ENCODE measurements at places on chromosomes 7 and 10.

DNA sequence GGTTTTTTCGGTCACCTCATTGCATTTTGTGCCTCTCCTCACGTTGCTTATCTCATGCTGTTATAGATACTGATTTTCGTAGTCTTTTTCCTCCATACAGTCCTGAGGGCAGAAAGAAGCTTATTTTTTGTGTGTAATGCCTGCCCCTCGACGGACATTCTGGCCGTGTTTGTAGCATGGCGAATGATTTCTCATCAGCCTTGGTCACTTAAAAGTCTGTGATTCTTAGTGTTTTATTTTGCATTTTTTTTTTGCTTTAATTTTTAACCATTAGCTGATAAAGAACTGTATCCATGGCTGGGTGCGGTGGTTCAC, 469 bp upstream of the NOC3L start:
- no peak for DNase-seq

DNA sequence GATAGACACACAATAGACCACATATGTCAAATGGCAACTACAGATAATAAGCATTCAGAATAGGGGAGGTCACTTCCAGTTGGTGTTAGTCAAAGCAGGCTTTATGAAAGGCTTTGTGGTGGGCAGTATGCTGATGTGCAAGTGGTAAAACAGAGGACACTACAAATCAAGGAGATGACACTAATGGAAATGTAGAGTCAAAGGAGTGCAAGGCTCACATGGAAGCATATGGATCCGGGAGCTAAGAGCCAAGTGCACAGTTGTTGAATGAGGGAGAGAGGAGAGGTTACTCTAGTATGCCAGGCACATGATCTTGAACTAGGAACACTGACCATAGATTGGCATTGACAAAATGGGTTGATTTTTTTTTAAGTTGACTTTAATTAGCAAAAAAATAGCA, 62.7 kb downstream of the GRM3 start:
- DNase-seq: no peak

DNA sequence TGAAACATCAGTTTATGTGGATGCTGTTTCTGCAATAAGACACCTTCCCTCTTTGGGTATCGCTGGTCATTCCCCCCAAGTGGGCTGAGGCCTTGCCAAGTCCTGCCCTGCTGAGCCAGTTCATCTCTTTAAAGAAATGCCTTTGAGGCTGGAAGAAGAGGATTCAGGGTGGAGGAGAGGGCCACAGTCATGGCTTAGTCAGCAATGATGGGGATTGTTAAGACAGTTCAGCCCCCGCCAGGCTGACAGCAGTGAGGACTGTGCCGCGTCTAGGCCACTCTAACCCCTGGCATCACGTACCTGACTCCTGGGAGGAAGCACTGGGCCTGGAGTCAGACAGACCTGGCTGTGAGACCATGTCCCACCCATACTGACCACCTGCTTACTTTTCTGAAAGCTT, 48.3 kb downstream of the PNLIPRP2 start:
- DNase-seq: no peak

- DNase-seq: no peak
Measured at GRCh38 chr10:47028466-47028865, 117.2 kb downstream of the PTPN20 start.

DNA sequence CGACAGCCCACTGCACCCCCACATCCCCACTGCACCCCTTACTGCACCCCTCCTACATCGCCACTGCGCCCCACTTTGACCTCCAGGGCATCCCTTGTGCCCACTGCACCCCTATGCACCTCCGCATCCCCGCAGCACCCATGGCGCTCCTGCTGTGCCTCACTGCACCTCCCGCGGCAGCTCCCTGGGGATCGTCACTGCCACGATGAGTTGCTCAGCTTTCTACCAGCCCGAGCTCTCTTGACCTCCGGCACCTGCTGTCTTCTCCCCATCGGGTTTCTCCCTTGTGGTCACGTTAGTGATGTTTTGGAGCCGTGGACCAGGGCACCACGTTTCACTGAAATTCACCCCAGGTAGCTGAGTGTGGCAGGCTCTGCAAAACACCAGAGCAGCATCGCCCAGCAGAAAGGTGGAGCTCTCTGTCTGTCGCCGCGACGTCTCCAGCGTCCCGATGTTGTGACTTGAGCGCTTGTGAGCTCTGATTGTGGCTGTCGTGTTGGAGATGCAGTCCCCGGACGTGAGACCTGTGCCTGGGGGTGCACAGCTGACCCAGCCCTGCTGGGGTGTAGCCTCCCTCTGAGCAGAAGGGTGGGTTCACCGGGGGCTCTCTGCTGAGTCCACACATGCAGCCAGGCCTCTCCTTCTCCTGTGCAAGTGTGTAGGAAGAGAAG, 147.7 kb downstream of the DNAJB6 start:
- no peak for DNase-seq

DNA sequence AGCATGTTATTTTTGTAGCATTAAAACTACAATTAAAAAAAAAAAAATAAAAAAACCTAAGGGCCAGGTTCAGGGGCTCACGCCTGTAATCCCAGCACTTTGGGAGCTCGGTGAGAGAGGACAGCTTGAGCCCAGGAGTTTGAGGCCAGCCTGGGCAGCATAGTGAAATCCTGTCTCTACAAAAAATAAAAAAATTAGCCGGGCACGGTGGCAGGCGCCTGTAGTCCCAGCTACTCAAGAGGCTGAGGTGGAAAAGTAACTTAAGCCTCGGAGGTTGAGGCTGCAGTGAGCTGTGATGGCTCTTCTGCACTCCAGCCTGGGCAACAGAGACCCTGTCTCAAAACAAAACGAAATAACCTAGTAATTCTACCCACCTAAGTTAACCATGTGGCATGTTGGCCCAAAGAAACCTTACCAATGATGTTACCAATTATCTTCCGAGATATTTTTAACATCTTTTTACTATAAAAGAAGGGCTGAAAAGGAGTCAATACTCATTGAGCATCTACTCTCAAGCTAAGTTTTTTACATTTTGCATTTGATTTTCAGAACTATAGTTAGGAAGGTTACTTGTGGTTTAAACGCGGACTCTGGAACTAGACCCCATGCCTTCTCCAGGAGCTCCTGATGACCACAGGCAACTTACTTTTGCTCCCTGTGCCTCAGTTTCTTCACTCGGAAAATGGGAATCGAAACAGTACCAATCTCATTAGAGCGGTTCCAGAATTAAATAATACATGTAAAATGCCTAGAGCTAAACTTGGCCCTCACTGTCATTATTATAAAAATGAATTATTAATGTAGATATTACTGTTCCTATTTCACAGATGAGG, 1.4 kb downstream of the ITGB1 start:
- DNase-seq: no peak

DNA sequence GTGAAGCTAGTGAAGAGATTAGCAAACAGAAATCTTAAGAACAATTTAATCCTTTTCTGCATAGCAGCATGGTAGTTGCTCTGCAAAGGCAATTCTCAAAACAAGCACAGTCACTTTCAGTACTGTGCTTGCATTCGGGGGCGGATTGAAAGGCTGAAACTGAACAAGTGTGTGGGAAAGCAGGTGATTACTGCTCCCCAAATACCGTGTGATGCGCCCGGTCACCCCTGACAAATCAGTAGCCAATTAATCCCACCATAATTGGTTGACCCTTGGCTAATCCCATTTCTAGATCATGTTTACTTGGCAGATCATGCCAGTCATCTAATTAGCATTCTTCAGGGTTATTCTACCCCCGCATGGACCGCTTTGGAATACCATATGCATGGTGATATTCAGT, 76.5 kb upstream of the ADRB1 start:
- DNase-seq: no peak

DNA sequence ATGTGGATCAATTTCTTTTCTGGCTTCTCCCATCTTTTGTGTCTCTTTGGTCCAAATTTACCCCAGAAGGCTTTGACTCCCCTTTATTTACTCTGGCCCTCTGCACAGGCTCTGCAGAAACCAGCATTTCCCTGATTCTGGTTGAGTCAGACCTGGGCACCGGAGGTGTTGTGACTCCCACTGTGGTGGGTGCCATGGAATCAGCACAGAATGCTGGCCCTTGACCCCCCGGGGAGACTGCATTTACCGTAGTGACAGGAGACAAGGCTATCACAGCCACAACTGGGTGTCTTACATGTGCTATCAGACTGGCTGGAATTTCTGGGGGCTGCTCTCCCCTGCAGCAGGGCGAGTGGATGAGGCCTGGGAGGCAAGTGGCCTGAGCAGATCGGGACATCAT, 37.6 kb downstream of the PLXDC2 start:
- no peak for DNase-seq

DNA sequence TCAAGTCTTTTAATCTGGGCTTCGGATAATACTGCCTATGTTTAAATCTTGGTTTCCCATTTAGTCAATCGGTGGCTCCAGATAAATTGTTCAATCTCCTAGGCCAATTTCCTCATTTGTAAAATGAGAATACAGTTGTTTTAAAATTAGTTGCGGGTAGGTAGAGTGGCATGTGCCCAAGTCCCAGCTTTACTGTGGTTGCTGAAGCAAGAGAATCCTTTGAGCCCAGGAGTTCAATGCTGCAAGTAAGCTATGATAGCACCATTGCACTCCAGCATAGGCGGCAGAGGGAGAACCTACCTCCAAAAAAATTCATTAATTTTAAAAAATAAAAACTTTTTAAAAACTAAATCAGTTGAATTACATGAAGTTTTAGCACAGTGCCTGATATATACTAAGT, 7.3 kb downstream of the RNF216 start:
- DNase-seq: peak; percentile 58

GRCh38 chr10:129949891-129950291, 14.2 kb downstream of the EBF3 start:
- DNase-seq: peak; percentile 33

DNA sequence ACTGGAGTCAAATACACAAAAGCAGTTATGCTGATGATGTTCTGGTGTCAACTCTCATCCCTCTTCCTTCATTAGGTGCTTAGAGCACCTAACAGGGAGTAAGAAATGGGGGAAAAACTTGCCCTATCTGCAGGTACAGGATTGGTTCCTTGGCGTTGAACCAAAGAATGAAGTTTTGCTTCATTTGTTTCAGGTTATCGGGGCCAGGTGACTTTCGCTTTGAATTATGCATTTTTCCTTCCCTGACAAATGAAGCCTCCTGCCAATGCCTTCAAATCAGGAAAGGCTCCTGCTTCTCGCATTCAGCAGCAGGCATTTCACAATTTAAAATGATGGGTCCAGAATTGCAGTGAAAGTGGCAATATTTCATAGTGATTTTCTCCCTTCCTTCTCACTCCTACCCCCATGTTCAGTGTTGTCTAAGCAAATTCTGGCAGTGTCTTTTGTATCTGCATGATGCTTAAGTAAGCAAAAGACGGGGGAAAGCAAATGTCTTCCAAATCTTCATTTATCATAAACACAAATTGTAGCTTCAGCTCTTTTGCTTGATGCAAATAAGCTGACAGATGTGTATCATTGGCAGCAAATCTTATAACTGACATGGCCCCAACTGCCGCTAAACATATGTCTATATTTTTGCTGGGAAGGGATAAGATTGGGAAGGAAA, 29.4 kb downstream of the DNAJB9 start:
- DNase-seq: no peak

GRCh38 chr10:100037758-100038315, 28.1 kb upstream of the DNMBP start:
- no peak for DNase-seq

DNA sequence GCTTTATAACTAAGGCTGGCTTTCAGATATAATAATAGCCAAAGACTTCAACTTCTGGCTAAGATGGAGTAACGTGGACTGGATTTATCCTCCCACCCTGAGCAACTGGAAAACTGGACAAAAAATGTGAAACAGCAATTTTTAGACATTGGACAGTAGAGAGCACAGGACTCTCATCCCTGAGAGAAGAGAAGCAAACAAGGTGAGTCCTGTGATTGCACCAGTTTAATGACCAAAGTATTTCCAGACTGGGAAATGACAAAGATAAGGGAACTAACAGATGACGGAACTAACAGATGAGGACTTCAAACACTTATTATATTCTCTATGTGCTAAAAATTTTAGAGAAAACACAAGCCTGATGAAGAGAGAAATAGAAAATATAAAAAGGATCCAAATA, 175.7 kb upstream of the SLC25A13 start:
- no peak for DNase-seq

- DNase-seq: no peak
Measured at GRCh38 chr10:3167611-3168330, 4.8 kb downstream of the PITRM1 start.

- no peak for DNase-seq
Measured at GRCh38 chr7:46133751-46134150, 212.7 kb upstream of the IGFBP3 start.

DNA sequence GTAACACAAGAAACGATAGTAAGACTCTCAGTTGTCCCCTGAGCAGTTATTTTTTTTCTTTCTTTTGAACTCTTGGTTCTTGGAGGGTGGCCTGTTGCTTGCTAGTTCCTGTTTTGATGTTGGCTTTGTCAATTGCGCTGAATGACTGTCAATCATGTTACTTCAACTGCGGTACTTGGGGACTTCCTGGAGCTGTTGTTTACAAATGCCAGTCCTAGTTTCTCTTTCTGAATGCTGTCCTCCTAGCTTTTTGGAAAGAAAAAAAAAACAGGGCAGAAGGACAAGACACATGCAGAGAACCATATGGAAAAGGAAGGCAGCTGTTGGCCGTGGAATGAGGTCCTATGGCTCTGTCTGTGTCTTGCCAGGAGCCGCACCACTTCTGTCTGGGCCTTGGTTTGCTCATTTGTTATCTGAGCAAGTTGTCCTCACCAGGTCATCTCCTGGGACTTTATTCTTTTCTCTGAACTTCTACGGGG, 7.0 kb upstream of the PDCD4 start:
- no peak for DNase-seq

GRCh38 chr10:69101451-69102095, 13.7 kb downstream of the SRGN start:
- DNase-seq: peak; percentile 47

GRCh38 chr7:33751443-33751842, 153.9 kb upstream of the BMPER start:
- DNase-seq: no peak

- DNase-seq: no peak
Measured at GRCh38 chr10:11209830-11210181, 192.1 kb downstream of the CELF2 start.

DNA sequence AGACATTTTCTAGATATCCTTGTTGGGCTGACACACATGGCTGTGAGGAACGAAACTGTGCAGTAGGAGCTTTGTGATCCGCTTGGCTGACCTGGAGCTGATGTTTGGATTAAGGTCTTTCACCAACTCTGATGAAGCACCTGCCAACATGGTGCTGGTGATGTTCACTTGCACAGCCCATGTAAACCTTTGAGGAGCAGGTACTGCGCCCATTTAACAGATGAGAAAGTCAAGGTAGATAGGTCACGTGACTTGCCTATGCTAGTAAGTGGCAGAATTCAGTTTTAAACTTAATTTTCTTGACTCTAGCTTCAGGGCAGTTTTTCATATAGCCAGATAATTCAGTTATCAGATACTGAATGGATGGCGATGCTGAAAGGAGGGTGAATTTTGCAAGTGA, 351.9 kb downstream of the RPS24 start:
- DNase-seq: no peak

DNA sequence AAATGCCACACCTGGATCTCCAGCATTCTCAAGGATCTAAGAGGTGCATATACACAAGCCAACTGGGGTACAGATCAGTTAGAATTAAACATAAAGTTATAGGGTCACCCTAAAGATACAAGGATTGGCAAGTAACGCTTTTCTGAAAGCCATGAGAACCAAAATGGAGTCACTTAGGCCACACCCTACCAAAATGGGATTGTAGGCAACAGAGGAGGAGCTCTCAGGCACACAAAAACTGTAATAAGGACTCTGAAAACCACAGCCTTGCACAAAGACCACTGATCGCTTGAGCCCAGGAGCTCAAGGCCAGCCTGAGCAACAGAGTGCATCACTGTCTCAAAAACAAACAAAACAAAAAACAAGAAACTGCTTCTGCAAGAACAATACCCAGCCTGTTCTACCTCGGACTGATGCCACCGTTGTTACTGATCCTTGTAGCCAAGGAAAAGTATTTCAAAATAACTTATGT, 35.5 kb downstream of the SVOPL start:
- DNase-seq: no peak
